ENCODE measurements at places on chromosomes 7 and 10.
A peak's percentile ranks its signal among the peaks of the same experiment; 100 is the strongest.

DNA sequence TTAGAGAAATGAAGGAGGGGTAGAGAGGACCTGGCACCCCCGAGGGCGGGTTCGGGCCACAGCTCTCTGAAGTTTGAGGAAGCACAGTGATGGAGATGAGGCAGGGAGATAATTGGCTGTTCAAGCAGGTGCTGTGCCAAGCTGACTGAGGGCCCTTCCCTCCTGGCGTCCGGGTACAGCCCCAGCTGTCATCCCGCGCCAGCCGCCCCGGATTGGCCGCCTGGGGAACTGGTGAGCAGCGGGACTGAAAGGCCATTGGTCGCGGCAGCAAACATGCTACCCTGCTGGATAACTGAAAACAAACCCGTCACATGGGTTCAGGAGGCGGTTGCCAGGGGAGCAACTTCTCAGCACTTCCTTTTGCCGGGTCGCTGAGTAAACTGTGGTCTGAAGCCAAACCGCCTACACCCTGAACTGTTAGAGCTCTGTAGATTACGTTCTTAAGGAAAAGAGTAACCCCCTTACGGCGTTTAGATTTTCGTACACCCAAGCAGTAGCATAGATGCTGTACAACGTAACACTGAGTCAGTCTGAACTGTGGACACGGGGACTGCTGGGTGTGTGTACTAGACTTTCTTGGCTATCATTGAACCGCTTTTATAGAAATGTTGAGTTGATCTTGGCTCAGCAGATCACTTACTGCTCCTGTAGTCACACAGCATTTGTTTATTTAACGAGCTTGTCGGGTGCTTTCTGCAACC is 1.3 kb downstream of the INSIG1 start:
- DNase-seq, result peak; percentile 92

- DNase-seq, result no peak
These were observed 158.0 kb downstream of the VTI1A start for GRCh38 chr10:112605063-112605462.

GRCh38 chr10:132861884-132862461 is 76.0 kb upstream of the NKX6-2 start:
- no peak for DNase-seq

- DNase-seq, result no peak
These were observed 115.9 kb downstream of the RAPGEF5 start for GRCh38 chr7:22240904-22241571.

DNA sequence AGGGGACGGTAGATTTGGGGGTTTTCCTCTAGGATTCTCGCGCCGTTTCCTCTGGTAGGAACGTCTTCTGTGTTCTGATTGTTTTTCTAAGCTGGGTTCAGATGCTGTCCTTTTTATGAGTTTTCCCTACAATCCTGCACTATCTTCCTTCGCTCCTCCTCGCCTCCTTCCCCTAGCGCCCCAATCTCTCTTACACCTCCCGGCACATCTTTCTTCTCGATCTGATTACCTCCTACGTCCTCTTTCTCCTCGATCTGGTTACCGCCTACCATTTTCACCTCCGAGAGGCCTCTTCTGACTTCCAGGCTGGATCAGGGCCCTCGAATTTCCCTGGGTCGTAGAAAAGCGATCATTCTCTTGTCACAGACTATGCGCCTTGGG is 413 bp downstream of the BUD31 start:
- no peak for DNase-seq

GRCh38 chr10:1379601-1380000 is 323.4 kb downstream of the WDR37 start:
- no peak for DNase-seq
